ENCODE measurements at places on chromosomes 13 and 19. TPM values are rescaled to one million over a fixed set of nuclear protein-coding genes. Genes with fewer than 3 reads are reported as not detected.

TBC1D17 gene
- total RNA-seq: 51.0 TPM

LILRB5 gene
- total RNA-seq: 5.8 TPM

COX6B2 gene
- total RNA-seq: not detected

LILRA5 gene
- 2.5 TPM for total RNA-seq

KIR3DL2 gene
- total RNA-seq: not detected

KXD1 gene
- total RNA-seq: 64.7 TPM

PTPRS gene
- 113 TPM for total RNA-seq

PSG7 gene
- not detected for total RNA-seq

PSPN gene
- total RNA-seq: 0.92 TPM

FOXO1 gene
- total RNA-seq: 20.6 TPM

C19orf33 gene
- 15.1 TPM for total RNA-seq

FOSB gene
- total RNA-seq: 18.1 TPM

CYP4F12 gene
- total RNA-seq: 1.8 TPM

APC2 gene
- 0.04 TPM for total RNA-seq

PRKCG gene
- 0.09 TPM for total RNA-seq

RAB20 gene
- 12.8 TPM for total RNA-seq

GRCh38 chr13:112928972-112929782 lies 39.8 kb upstream of the MCF2L start:
- DNase-seq: peak; percentile 49
- H3K27ac ChIP-seq: no peak overlapping the region
- H3K36me3 ChIP-seq: no peaks in the 10 kb centered on the region
- H3K4me3 ChIP-seq: no peak overlapping the region
- H3K27me3 ChIP-seq: no peaks in the 10 kb centered on the region
- peaks cover 13% of the 10 kb centered on the region for H3K4me1 ChIP-seq

- H3K27ac ChIP-seq: no peak overlapping the region
- H3K4me3 ChIP-seq: peak overlapping the region; percentile 73
- H3K4me1 ChIP-seq: peaks cover 21% of the 10 kb centered on the region
Measured at GRCh38 chr19:45901432-45901911, 941 bp downstream of the MYPOP start.

DNA sequence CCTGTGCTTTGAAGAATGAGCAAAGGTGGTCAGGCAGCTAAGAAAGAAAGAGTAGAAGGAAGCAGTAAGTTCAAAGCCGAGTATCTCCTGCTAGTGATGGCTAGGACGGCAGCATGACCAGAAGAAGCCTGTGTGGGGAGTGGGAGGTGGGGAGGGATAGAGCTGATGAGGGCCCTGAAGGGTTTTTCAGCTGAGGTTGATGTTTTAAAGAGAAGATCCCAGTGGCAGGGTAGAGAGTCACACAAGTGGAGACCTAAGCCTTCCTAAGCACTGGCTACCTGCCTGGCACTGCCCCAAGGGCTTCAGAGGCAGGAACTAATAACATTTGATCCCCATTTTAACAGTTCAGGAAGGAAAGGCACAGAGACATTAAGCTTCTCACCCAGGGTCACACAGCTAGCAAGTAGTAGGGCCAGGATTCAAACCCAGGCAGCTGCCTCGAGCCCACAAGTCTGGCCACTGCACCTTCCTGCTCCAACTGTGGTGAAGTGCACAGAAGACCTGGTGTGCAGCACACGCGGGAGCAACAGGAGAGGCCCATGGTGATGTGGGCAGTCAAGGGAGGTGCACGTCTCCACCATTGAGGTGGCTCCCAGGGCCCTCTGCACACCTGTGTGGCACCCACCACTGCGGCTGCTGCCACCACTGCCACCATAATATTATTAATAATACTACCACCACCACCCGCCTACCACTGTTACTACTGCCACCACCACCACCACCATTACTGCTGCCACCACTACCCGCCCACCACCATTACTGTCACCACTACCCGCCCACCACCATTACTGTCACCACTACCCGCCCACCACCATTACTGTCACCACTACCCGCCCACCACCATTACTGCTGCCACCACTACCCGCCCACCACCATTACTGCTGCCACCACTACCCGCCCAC lies 22.1 kb downstream of the CUL4A start:
- no peak for DNase-seq
- no peak overlapping the region for H3K27ac ChIP-seq
- no peak overlapping the region for H3K4me3 ChIP-seq
- H3K4me1 ChIP-seq: no peaks in the 10 kb centered on the region

- H3K27me3 ChIP-seq: no peaks in the 10 kb centered on the region
- peak overlapping the region; percentile 99 for H3K27ac ChIP-seq
- peaks cover 26% of the 10 kb centered on the region for H3K4me1 ChIP-seq
- peak; percentile 17 for DNase-seq
Measured at GRCh38 chr19:40191836-40192646, 815 bp downstream of the MAP3K10 start.

- H3K36me3 ChIP-seq: no peaks in the 10 kb centered on the region
- H3K27me3 ChIP-seq: no peaks in the 10 kb centered on the region
- H3K4me1 ChIP-seq: peaks cover 10% of the 10 kb centered on the region
Measured at GRCh38 chr13:52195401-52195837, 36.0 kb upstream of the NEK3 start.

DNA sequence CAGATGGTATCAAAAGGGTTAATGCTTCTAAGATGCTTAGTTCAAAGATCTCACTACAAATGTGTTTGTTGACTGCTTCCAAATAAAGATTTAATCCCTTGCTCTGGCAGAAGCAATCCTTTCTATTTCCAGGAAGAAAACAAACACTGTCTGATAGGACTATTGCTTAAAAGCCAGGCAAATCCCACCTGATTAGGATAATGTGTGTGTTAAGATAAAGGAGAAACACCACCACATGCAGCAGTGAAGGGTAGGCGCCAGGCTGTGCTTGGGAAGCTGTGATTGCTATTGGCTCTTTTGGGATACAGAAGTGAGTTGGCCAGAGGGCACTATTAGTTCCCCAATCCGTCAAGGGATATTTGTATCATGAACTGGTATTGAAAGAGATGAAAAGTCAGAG lies 62.8 kb upstream of the LRCH1 start:
- H3K4me3 ChIP-seq: no peak overlapping the region
- no peak for DNase-seq
- no peaks in the 10 kb centered on the region for H3K4me1 ChIP-seq
- H3K27me3 ChIP-seq: no peaks in the 10 kb centered on the region
- no peak overlapping the region for H3K27ac ChIP-seq

GRCh38 chr19:28489126-28489660 lies 723.8 kb downstream of the UQCRFS1 start:
- no peak overlapping the region for H3K4me3 ChIP-seq
- H3K4me1 ChIP-seq: no peaks in the 10 kb centered on the region
- H3K27ac ChIP-seq: no peak overlapping the region
- no peaks in the 10 kb centered on the region for H3K36me3 ChIP-seq
- no peaks in the 10 kb centered on the region for H3K27me3 ChIP-seq

GRCh38 chr13:24270639-24271141 lies 38.7 kb upstream of the C1QTNF9 start:
- H3K27me3 ChIP-seq: no peaks in the 10 kb centered on the region
- peak overlapping the region; percentile 85 for H3K27ac ChIP-seq
- H3K4me3 ChIP-seq: peak overlapping the region; percentile 8
- DNase-seq: peak; percentile 72
- H3K4me1 ChIP-seq: peaks cover 63% of the 10 kb centered on the region
- no peaks in the 10 kb centered on the region for H3K36me3 ChIP-seq

DNA sequence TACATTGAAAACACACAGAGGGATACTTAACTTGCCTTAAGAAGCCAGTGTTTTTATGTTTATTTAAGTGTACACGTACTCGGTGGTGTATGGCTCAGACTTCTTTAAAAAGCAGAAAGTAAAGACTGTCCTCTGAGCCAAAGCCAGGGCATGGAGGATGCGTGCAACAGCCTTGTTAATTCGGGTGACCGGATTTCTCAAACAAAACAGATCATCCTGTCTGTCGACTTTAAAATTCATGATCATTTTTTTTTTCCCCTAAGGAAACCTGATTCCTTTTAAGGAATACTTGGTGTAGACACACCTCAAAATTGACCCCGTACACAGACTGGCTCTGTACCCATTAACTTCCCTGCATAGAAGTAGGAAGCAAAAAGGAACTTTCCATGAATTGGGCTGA lies 124.7 kb upstream of the RNF113B start:
- H3K27me3 ChIP-seq: no peaks in the 10 kb centered on the region
- no peaks in the 10 kb centered on the region for H3K36me3 ChIP-seq
- H3K4me1 ChIP-seq: peaks cover 33% of the 10 kb centered on the region
- no peak for DNase-seq

- no peaks in the 10 kb centered on the region for H3K4me1 ChIP-seq
- no peak overlapping the region for H3K27ac ChIP-seq
- no peak for DNase-seq
- H3K27me3 ChIP-seq: no peaks in the 10 kb centered on the region
Measured at GRCh38 chr13:71316792-71317363, 550.1 kb downstream of the DACH1 start.

GRCh38 chr13:26914624-26915023 lies 154.0 kb upstream of the GPR12 start:
- no peaks in the 10 kb centered on the region for H3K27me3 ChIP-seq
- H3K27ac ChIP-seq: no peak overlapping the region
- no peak overlapping the region for H3K4me3 ChIP-seq
- H3K4me1 ChIP-seq: no peaks in the 10 kb centered on the region

DNA sequence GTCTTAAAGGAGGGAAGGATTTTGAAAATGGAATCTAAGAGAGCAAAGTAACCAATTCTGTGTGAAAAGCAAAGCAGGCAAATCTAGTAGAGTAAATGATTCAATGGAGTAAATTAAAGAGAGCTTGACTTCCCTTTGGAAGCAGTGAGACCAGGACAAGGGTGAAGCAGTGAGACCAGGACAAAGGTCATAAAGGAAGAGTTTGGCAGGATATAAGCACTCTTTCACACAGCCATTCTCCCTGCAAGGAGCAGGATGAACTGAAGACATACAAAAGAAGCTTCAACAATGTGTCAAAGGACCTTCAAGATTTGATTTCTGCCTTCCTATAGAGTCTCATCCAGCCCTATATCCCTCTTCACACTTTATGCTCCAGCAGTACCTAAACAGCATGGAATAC lies 123.8 kb downstream of the ENOX1 start:
- H3K27ac ChIP-seq: no peak overlapping the region
- H3K36me3 ChIP-seq: no peaks in the 10 kb centered on the region

- DNase-seq: no peak
- H3K27ac ChIP-seq: no peak overlapping the region
- no peak overlapping the region for H3K4me3 ChIP-seq
- no peaks in the 10 kb centered on the region for H3K27me3 ChIP-seq
- H3K4me1 ChIP-seq: peaks cover 19% of the 10 kb centered on the region
Measured at GRCh38 chr13:80454245-80454644, 113.3 kb upstream of the SPRY2 start.

GRCh38 chr19:29120466-29120865 lies 92.5 kb downstream of the UQCRFS1 start:
- H3K36me3 ChIP-seq: no peaks in the 10 kb centered on the region
- H3K27ac ChIP-seq: no peak overlapping the region
- H3K4me3 ChIP-seq: no peak overlapping the region
- no peaks in the 10 kb centered on the region for H3K4me1 ChIP-seq
- no peak for DNase-seq

- H3K27me3 ChIP-seq: no peaks in the 10 kb centered on the region
- DNase-seq: peak; percentile 82
- H3K27ac ChIP-seq: no peak overlapping the region
- H3K4me1 ChIP-seq: no peaks in the 10 kb centered on the region
- H3K36me3 ChIP-seq: peaks cover 24% of the 10 kb centered on the region
- peak overlapping the region; percentile 74 for H3K4me3 ChIP-seq
Measured at GRCh38 chr19:50050406-50051227, 24.8 kb downstream of the ZNF473 start.

GRCh38 chr19:46499692-46500091 lies 4.0 kb upstream of the PNMA8B start:
- no peak for DNase-seq
- H3K27me3 ChIP-seq: peaks cover 21% of the 10 kb centered on the region
- no peak overlapping the region for H3K4me3 ChIP-seq
- no peak overlapping the region for H3K27ac ChIP-seq
- no peaks in the 10 kb centered on the region for H3K4me1 ChIP-seq

GRCh38 chr13:105364191-105364590 lies 1171.3 kb downstream of the EFNB2 start:
- DNase-seq: no peak
- no peak overlapping the region for H3K27ac ChIP-seq
- H3K4me3 ChIP-seq: no peak overlapping the region
- no peaks in the 10 kb centered on the region for H3K4me1 ChIP-seq

DNA sequence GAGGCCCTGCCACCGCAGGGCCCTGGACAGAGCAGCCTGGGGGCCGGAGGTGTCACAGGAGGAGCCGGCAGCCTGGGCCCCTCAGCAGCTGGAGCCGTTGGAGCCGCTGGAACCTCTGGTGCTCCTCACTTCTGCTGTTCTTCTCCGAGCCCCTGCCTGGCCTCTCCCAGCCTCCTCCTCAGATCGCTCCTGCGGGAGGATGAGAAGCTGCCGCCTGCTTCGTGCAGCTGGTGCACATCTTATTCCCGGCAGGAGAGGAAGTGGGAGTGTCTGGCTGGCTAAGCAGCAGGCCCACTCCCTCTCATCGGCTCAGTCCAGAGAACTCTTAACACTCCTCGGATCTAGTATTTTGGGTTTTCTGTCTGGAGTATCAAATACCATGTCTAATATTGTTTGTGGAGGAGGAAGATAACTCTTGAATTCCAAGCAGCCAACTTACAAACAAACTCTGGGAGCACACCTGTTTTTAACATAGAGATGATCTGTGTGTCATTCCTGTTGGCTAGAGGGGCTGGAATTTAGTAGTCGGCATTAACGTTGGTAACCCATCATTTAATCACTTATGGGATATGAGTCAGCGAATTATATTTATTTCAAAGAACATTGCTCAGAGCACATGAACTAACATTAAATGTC lies 37.1 kb upstream of the RNF113B start:
- H3K4me1 ChIP-seq: peaks cover 26% of the 10 kb centered on the region
- DNase-seq: no peak
- no peaks in the 10 kb centered on the region for H3K27me3 ChIP-seq
- H3K27ac ChIP-seq: no peak overlapping the region
- H3K4me3 ChIP-seq: no peak overlapping the region

- H3K4me1 ChIP-seq: no peaks in the 10 kb centered on the region
- peak; percentile 19 for DNase-seq
- no peak overlapping the region for H3K27ac ChIP-seq
- no peaks in the 10 kb centered on the region for H3K27me3 ChIP-seq
- no peak overlapping the region for H3K4me3 ChIP-seq
- no peaks in the 10 kb centered on the region for H3K36me3 ChIP-seq
Measured at GRCh38 chr13:105928048-105928447, 607.4 kb downstream of the EFNB2 start.

GRCh38 chr19:38004521-38005223 lies 97.7 kb downstream of the SIPA1L3 start:
- peak overlapping the region; percentile 59 for H3K27ac ChIP-seq
- no peaks in the 10 kb centered on the region for H3K36me3 ChIP-seq
- H3K27me3 ChIP-seq: no peaks in the 10 kb centered on the region
- H3K4me3 ChIP-seq: peak overlapping the region; percentile 58
- H3K4me1 ChIP-seq: peaks cover 29% of the 10 kb centered on the region
- peak; percentile 81 for DNase-seq

- H3K4me3 ChIP-seq: no peak overlapping the region
- no peak for DNase-seq
- peaks cover 94% of the 10 kb centered on the region for H3K36me3 ChIP-seq
- no peaks in the 10 kb centered on the region for H3K4me1 ChIP-seq
- H3K27me3 ChIP-seq: no peaks in the 10 kb centered on the region
Measured at GRCh38 chr19:33117501-33117900, 14.4 kb upstream of the WDR88 start.

- DNase-seq: no peak
- H3K4me1 ChIP-seq: no peaks in the 10 kb centered on the region
- H3K4me3 ChIP-seq: no peak overlapping the region
- H3K27ac ChIP-seq: no peak overlapping the region
- no peaks in the 10 kb centered on the region for H3K36me3 ChIP-seq
Measured at GRCh38 chr13:33782631-33783030, 35.3 kb upstream of the RFC3 start.

Measured in heart left ventricle (tissue), 16 donors.